ENCODE measurements at places on chromosomes 2 and 18.
A peak's percentile ranks its signal among the peaks of the same experiment; 100 is the strongest.

- DNase-seq: peak; percentile 4
Measured at GRCh38 chr18:4842751-4843150, 354.3 kb downstream of the AKAIN1 start.

DNA sequence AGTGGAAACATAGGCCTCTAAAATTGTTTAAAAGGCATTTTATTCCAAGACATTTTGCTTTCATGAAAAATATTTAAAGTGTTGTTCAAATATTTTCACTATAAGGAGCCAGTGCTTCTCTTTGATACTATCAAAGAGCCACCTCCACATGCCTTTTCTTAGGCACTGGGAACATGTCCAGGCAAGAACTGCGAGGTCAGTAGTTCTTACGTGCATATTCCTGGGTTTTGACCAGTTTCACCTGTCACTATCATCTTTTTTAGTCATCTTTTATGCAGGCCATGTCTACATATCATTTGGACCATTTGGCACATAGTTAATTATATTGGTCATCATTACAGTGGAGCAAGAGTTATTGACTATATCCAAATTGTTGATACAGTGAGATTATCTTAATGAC is 195.3 kb downstream of the CCDC85A start:
- no peak for DNase-seq

- DNase-seq: no peak
Measured at GRCh38 chr2:43123981-43124686, 102.3 kb downstream of the ZFP36L2 start.

DNA sequence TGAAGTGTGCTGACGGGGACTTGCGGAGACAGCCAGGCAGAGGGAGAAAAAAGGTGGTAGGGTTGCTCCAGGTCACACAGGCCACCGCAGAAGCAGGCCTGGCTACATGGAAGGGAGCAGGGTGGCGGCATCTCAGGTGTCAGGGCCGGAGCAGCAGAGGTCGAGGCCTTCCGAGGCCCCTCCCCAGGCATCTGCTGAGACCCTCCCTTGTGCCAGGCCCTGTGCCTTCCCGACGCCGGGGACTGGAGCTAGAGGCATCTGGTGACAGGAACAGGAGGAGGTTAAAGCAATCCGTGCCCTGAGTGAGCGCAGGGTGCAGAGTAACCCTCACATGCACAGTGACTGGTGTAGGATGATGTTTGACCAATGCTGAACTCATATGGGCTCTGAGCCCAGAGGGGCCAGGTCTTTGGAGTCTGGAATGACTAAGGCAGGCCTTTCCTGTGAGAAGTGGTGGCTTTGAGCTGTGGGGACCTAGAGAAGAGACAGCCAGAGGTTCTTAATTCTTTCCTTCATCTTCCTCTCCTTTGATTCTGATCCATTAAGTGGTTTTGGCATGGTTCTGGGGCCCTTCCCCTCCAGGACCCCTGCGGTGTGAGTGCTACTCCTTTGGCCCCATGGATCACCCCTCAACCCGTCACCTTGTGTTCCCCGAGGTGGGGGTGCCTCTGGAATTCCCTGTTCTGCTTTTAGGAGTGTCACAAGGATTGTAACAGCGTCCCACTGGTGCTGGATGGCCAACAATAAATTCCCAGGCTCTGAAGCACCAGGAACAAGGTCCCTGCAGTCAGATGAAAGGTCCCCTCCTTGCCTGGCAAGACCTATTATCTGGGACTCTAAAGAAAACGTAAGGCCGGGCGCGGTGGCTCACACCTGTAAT is 72.1 kb downstream of the KLHL29 start:
- DNase-seq: peak; percentile 23

- no peak for DNase-seq
Measured at GRCh38 chr18:25077944-25078723, 273.8 kb downstream of the ZNF521 start.

GRCh38 chr18:45284851-45285250 is 330.4 kb upstream of the SLC14A2 start:
- no peak for DNase-seq

DNA sequence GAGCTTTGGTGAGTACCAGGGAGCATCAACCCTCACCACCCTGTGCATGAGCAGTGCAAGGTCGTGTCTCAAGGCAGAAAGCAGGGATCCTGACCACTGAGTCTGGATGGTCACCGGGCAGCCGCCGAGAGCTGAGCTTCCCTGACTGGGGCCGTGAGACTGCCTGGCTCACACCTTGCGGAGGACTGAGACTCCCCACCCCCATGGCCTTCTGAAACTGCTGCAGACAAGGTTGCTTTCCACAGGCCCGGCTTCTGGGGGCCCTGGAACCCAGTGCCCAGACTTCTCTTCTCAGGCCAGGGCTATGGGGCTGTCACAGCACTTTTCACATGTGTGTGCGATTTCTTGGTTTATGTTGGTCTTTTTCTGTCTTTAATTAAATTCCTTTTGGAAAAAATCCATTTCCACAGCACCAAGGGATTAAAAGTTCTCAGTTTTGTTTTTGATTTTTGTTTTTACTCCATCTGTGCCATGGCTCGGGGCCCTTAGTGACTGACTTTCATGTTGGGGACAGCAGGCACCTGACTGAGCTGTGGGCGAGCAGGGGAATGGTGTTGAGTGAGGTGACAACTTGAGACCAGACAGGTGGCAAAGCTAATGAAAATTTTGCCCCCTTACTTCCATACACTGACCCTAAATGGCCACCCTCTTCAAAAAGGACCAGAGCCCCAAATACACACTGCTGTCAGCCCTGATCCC is 297.9 kb downstream of the CYP26B1 start:
- DNase-seq: no peak

DNA sequence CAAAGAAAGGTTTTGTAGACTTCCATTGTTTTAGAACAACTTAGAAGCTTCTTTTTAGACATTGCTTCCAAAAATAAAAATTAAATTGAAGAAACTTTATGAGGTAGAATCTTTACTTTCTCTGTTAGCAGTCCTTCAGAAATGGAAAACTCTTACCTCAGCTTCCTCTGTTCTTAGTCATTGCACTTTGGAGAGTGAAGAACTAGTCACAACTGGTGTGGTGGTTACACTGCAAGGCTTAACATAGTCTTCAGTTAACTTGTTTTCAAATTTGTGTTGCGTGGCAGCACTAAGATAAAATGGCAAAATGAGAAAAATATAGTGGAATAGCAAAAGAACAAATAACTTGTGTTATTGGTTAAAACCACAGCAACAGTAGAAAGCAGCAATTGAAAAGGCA is 332.6 kb downstream of the KIAA1328 start:
- no peak for DNase-seq

GRCh38 chr18:6009756-6010155 is 114.4 kb upstream of the TMEM200C start:
- DNase-seq: no peak

DNA sequence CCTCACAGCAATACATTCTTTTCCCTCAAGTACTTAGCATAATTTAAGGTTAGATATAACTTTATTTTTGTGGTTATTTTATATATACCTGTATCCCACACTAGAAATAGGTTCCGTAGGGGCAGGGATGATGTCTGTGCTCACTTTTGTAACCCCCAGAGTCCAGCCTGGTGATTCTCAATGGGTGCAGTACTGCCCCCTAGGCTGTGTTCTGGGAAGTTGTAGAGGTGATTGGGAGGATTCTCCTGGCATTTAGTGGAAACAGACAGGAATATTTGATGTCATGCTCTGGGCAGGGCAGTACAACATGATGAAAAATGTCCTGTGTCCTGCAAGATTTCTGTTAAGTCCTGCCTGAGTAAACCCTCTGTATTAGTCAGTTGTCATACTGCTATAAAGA is 333.3 kb downstream of the PLCL1 start:
- no peak for DNase-seq

DNA sequence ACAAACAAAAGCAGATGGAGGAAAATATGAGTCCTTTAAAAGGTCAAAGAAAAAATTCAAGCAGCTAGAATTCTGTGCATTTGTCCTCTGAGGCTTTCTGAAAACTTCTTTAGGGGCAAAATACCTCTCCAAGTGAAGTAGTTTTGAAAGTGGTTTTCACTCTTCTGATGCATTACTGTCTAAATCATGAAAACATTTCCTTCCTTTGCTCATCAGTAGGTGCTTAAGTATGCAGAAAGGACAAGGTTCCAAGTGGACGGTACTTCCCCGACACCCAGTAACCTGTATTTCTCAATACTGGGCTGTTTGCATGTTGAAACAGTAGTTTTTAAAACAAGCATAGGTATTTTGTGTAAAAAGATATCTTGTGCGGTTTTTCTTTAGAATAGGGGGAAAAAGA is 189.1 kb upstream of the ERBB4 start:
- no peak for DNase-seq

DNA sequence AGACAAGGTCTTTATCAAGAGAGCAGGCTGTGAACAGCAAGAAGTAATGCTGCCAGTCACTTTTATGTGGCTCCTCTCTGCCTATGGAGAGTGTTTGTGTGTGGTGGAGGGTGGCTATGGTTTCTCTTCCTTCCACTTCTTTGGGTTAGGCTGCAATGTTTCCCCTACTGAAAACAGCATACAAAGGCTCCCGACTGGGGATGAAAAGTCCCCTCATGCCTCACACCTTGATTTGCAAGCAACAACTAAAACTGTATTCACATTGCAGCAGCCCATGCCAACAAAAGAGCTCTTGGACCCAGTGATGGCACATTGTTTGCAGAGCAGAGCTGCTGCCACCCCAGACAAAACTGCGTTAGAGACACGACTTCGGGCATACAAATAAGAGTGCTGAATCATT is 301.6 kb downstream of the SLC8A1 start:
- no peak for DNase-seq

DNA sequence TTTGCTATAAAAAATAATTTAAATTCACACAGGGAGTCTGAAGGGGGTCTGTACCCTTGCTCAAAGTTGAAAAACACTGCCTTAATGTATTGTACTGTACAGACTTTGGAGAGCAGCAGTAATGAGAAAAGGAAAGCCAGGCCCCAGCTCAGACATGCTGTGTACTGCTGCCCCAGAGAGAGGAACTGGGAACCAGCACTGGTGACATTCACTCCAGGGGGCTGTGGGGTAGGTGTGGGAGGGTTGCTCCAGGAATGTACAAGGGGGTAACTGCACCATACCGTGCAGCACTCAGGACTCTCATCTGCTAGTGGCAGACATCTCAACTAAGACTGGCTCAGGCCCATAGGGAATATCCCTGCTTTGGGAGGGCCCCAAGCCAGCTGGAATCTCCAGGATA is 146.0 kb upstream of the RMP24 start:
- no peak for DNase-seq

GRCh38 chr2:159904959-159905305 is 106.9 kb upstream of the CD302 start:
- no peak for DNase-seq

DNA sequence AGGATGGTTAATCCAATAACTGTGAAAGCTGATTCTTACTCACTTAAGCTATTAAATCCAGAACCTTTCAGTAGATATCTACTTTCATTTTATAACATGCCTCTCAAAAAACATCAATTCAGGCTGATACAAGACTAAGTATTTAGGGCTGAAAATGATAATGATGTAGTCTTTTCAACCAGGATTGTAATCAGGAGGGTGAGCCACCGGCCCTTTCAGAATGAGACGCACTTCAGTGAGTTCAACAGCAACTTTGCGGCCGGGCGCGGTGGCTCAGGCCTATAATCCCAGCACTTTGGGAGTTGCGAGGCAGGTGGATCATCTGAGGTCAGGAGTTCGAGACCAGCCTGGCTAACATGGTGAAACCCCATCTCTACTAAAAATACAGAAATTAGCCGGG is 30.4 kb downstream of the RBMS1 start:
- DNase-seq: no peak

DNA sequence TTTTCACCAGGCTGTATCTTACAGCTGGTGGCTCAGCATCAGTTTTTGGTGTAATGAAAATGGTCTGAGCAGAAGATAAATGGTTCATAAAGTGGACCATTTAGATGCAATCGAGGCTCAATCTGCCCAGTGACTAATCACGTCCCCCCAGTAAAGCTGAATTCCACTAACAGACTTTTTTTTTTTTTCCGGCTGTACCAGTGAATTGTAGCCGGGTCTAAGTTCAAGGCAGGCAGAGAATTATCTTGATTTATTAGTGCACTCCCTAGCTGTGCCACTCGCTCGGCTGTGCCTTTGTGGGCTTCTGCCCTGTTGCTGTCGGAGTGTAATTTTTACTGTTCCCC is 215.1 kb upstream of the POU3F3 start:
- DNase-seq: no peak

DNA sequence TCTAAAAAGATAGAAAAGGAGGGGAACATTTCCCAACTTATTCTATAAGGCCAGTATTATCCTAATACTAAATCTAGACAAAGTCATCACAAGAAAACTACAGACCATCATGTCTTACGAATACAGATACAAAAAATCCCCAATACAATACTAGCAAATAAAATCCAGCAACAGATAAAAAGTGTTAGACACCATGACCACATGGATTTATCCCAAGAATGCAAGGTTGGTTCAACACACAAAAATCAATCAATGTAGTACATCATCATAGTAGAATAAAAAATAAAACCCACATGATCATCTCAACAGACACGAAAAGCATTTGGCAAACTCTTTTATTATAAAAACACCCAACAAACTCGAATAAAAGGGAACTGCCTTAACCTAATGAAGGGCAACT is 18.5 kb downstream of the SLC66A2 start:
- DNase-seq: no peak

DNA sequence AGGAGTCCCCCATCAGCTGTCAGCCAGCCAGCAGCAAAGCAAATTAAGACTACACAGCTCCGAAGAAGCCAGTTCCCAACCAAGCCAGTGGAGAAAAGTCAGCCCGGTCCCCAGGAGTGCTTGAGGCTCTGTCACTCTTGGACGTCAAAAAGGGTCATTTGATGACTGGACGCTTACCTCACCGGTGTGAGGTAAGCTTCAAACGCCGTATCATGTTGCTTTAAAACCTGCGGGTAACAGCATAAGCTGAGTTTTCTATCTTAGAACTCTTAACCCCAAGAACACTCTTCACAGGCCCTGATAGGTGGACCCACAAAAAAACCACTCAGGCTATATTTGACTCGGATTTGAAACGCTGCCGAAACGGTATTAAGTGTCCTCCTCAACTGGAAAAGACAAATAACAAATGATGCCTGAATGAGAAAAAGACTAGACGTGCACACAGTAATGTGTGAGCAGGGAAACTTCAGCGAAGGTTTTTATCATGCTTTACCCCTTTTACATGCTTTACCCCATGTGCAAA is 682 bp upstream of the LNPK start:
- DNase-seq: peak; percentile 55

- no peak for DNase-seq
Measured at GRCh38 chr2:224946895-224947294, 95.4 kb downstream of the DOCK10 start.

DNA sequence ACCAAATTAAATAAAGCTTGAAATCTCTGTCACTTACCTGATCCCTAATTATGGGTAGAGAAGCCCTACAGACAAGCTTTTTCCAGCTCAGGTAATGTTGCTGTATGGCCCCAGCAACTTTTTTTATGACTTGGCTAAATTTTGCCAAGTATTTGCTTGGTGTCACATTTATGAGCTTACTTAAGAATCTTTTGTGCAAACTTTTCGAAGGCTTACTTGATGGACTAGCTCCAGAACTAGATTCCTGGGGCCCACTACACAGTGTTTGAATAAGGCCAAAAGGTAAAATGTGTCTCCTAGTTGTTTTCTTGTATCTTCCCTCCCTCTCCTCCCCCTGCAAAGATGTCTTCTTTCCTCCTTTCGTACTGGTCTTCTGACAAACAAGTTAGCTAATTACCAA is 257.9 kb downstream of the OSR1 start:
- DNase-seq: no peak

GRCh38 chr18:59358414-59358711 is 702 bp downstream of the LMAN1 start:
- DNase-seq: no peak

Data from kidney (tissue), 22 donors.